Activated CD4-positive, alpha-beta T cell treated with anti-CD3 and anti-CD28 coated beads, Interleukin-2, amount 10 ng/mL, durations not matched to agents 7 days and 5 days (primary cell): ENCODE measurements at places on chromosomes 1 and 21. TPM values are rescaled to one million over a fixed set of nuclear protein-coding genes. Genes with fewer than 3 reads are reported as not detected.

GRCh38 chr1:231702804-231703203, 76.2 kb downstream of the DISC1 start:
- H3K27ac ChIP-seq: no peak overlapping the region
- no peak for DNase-seq
- H3K36me3 ChIP-seq: peaks cover 29% of the 10 kb centered on the region
- H3K27me3 ChIP-seq: no peaks in the 10 kb centered on the region
- no peak overlapping the region for H3K4me3 ChIP-seq

GRCh38 chr1:17423781-17424245, 15.7 kb downstream of the RCC2 start:
- H3K4me3 ChIP-seq: no peak overlapping the region

DNA sequence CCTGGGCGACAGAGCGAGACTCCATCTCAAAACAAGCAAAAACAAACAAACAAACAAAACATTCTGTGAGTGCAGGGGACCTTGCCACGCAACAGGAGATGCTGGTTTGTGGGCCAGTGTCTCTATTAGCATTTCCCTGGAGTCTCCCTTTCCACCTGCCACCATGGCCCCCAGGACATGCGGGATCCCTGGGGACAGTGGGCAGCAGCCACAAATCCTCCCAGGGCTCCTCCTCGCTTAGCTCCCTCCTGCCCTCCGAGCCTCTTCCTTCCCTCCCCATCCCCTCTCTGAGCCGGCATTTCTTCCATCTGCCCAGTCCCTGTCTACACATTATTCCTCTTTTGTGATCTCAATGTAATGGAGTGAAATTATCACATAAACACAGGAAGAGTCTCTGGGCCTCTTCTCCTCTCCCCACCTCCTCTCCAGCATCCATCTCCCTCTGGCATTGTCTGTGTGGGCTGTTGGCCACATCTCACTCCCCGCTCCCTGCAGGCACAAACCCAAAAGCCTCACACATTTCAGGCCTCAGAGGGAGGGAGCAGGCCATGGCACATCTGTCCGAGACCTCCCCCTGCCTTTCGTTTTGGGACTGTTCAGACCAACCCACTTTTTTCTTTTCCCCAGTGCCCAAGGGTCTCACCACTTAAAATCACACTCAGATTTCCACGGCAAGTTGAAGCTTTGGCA, 144.3 kb downstream of the MIS18A start:
- H3K4me1 ChIP-seq: no peaks in the 10 kb centered on the region
- no peaks in the 10 kb centered on the region for H3K36me3 ChIP-seq
- no peak for DNase-seq
- no peak overlapping the region for H3K4me3 ChIP-seq

GRCh38 chr1:59967141-59967697, 40.6 kb upstream of the CYP2J2 start:
- H3K4me3 ChIP-seq: no peak overlapping the region
- H3K27ac ChIP-seq: no peak overlapping the region
- no peaks in the 10 kb centered on the region for H3K36me3 ChIP-seq
- peaks cover 8% of the 10 kb centered on the region for H3K27me3 ChIP-seq
- H3K4me1 ChIP-seq: peaks cover 5% of the 10 kb centered on the region

DNA sequence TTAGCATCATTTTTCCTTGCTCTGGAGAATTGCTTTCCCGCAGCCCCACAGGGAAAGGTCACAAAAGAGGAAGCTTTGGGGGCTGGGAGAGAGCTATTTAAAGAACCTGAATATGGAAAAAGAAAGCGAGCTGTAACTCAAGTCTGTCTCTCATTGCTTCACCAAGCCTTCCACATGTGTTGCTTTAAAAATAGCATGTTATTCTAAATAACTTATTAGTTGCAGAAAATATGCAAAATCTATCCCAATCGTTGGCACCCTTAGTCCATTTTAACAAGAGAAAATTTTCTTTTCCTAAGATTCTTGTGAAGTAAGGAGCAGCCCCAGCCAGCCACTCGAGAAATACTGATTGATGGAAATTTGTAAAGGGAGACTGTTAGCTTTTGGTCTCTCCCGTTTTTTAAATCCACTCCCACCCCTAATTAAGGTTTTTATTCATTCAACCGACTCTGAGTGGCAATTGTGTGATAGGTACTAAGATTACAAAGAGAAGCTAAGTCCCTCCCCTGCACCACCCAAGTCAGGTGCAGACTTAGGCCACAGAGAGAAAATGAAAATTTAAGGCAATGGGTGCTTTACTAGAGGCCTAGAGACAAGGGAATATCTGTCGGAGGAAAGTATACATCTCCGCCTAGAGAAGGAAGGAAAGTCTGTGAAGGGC, 802 bp downstream of the CYP4X1 start:
- H3K4me3 ChIP-seq: no peak overlapping the region
- peaks cover 35% of the 10 kb centered on the region for H3K27me3 ChIP-seq
- no peak overlapping the region for H3K27ac ChIP-seq

- no peak overlapping the region for H3K4me3 ChIP-seq
- no peaks in the 10 kb centered on the region for H3K4me1 ChIP-seq
- H3K36me3 ChIP-seq: no peaks in the 10 kb centered on the region
- peaks cover 10% of the 10 kb centered on the region for H3K27me3 ChIP-seq
Observed at GRCh38 chr1:15205586-15206346, 41.3 kb upstream of the FHAD1 start.

GRCh38 chr21:37532868-37533780, 166.6 kb downstream of the DYRK1A start:
- H3K4me1 ChIP-seq: peaks cover 1% of the 10 kb centered on the region
- peaks cover 19% of the 10 kb centered on the region for H3K27me3 ChIP-seq
- DNase-seq: no peak
- H3K36me3 ChIP-seq: no peaks in the 10 kb centered on the region
- no peak overlapping the region for H3K27ac ChIP-seq
- no peak overlapping the region for H3K4me3 ChIP-seq

DNA sequence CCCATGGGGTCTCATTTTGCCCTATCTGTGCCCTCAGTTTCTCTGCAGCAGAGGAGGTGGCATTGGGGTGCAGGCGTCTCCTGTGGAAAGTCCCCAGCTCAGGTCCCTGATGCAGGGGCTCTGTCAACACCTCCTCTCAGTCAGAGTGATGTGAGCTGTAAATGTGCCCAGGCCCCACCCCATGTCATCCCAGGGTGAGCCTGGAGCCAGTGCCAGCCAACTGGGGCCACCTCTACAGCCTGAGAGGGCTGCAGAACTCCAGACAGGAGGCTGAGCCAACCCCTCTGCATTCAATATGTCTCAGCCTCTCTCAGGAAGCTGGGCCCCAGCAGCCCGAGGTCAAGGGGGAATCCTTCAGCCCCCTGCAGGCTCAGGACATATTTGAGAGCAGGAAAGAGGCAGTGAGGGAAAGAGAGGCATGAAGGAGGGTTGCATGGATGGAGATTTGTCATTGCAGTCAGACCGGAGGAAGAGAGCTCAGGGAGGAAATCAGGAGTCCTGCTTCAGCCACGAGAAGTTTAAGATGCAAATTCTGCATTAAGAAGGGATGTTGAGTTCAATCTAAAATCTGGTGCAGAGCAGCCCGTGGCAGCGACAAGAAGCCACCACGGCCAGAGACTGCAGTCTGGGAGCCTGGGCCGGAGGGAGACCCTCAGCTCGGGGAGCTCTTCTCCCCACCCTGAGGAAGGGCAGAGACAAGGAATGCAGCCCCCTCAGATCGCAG, 288.2 kb upstream of the VAMP3 start:
- H3K4me1 ChIP-seq: no peaks in the 10 kb centered on the region
- H3K4me3 ChIP-seq: no peak overlapping the region
- H3K36me3 ChIP-seq: no peaks in the 10 kb centered on the region
- H3K27ac ChIP-seq: no peak overlapping the region
- H3K27me3 ChIP-seq: no peaks in the 10 kb centered on the region

- H3K27ac ChIP-seq: no peak overlapping the region
- H3K36me3 ChIP-seq: peaks cover 18% of the 10 kb centered on the region
- no peak overlapping the region for H3K4me3 ChIP-seq
- H3K4me1 ChIP-seq: no peaks in the 10 kb centered on the region
- no peak for DNase-seq
Observed at GRCh38 chr1:45833361-45833760, 29.9 kb downstream of the MAST2 start.

The MARK1 gene
- not detected for total RNA-seq

The SLC2A5 gene
- not detected for total RNA-seq

The PDZK1 gene
- total RNA-seq: 0.25 TPM

The KRTAP21-2 gene
- not detected for total RNA-seq

The SLC27A3 gene
- total RNA-seq: 22.2 TPM

The GPR137B gene
- total RNA-seq: 5.8 TPM

The ANXA9 gene
- total RNA-seq: not detected

The MROH7 gene
- total RNA-seq: 0.12 TPM

The ATP6V1G3 gene
- total RNA-seq: not detected
